SW480 (cell line): ENCODE measurements at places on chromosomes 12 and 14.

GRCh38 chr14:86865934-86866333 lies 1127.0 kb downstream of the GALC start:
- no peak for DNase-seq

DNA sequence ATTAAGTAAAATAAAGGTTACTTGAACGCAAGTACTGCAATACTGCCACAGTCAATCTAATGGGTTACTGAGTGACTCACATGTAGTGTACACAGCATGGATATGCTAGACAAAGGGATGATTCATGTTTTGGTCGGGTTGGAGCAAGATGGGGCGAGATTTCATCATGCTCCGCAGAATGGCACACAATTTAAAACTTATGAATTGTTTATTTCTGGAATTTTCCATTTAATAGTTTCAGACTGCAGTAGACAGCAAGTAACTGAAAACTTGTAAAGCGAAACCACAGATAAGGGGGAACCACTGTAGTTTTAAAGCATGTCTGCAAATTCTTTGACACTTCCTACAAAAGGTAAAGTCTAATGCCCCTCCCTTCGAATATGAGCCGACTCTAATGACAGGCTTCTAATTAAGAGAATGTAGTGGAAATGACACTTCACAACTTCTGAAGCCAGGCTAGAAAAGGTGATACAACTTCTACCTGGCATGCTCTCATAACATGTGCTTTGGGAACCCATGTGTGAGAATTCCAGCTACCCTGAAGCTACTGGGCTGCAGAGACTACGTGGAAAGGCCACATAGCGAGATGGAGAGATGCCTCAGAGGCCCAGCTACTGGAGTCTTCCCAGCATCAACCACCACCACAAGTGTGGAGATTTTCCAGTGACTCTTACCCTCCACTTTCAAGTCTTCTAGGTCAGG lies 13.9 kb upstream of the TCP11L2 start:
- peak; percentile 93 for DNase-seq

- peak; percentile 47 for DNase-seq
Observed at GRCh38 chr14:37903343-37904191, 304.1 kb upstream of the SSTR1 start.

GRCh38 chr14:87008965-87009364 lies 984.0 kb downstream of the GALC start:
- DNase-seq, result no peak

GRCh38 chr14:73887318-73887616 lies 608 bp downstream of the ZNF410 start:
- DNase-seq, result no peak

GRCh38 chr12:19822476-19822875 lies 383.2 kb downstream of the AEBP2 start:
- no peak for DNase-seq
